ENCODE measurements at places on chromosomes 5 and 9.

- no peak for DNase-seq
These were observed 58.7 kb upstream of the CTSL start for GRCh38 chr9:87667164-87667738.

DNA sequence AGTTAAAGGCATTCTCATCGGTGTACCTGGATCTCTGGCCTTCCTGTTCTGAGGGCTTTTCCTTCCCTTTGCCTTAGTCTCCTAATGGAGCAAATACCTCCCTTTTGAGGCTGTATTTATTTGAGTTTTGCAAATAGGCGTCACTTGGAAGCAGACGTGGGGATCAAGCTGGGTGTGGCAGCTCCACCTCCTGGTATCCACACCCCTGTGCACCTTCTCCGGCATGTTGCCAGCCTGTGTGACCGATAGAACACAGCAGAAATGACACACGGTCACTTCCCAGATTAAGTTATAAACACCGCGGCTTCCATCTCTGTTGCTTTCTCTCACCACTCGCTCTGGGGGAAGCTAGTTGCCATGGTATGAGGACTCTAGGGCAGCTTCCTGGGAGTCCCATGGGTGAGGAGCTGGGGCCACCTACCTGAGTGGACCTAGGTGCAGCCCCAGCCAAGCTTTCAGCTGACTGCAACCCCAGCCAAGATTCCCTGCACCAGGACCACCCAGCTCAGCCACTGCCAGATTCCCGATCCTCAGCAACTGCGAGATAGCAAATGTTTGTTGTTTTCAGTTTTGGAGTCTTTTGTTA, 214.4 kb upstream of the MVB12B start:
- DNase-seq = no peak

DNA sequence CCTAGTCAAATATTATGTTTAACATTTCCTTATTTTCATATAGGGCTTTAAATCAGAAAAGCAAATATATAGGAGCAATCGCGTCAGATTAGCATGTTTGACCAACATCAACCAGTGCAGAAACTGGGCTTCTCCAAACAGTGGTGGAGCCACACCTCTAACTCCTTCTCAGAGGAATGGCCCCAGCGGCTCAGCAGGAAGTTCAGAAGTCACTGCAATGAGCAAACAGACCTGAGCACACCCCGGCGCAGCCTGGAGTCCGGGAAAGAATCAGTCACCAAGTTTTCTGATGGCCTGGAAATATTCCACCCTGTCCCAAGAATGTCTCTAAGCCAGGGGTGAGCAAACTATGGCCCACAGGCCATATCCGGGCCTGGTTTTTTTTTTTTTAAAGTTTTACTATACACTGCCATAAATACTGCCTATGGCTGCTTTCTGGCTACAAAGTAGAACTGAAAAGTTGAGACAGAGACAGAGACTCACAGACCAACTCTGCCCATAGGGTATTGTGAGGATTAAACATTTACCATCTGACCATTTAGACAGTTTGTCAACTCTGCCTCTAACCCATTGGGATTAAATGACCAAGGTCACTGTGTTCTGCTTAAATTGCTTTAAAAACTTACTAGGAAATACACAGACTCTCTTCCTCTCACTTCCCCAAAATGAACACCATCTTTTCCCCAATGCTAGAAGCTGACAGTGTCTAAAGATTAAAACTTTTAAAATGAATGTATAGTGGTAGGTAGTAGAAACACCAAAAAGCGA, 5.4 kb downstream of the GOLM1 start:
- DNase-seq = no peak

- no peak for DNase-seq
These were observed 505.1 kb downstream of the TLR4 start for GRCh38 chr9:118209343-118209742.

- no peak for DNase-seq
These were observed 1929.5 kb upstream of the CDH9 start for GRCh38 chr5:28967848-28968247.
